ENCODE measurements at places on chromosomes 5 and 9.

DNA sequence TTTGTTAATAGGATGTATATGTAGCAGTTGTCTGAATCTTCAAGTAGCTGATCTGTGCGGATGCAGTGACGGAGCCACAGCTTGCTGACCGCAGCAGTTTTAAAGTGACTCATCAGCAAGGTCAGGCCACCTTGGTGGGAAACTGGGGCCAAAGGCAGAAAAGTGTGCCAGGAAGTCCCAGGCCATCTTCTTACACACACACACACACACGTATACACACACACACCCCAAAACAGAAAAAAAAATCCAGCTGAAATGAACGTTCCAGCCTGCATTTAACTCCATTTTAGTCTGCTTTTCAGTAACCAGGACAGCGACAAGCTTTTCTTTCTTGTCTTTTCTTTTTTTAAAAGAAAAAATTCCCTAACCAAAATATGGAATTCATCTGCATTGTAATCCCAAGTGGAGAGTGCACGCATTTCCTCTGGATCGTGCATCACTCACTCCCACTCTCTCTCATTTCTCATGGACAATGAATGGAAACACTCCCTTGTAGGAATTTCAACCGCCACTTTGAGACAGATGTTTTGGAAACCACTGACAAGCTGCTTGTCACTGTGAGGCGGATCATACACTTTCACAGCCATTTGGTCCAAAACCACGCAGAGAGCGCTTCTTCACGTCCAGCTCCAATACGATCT lies 103.9 kb downstream of the LHFPL2 start:
- no peak for DNase-seq

DNA sequence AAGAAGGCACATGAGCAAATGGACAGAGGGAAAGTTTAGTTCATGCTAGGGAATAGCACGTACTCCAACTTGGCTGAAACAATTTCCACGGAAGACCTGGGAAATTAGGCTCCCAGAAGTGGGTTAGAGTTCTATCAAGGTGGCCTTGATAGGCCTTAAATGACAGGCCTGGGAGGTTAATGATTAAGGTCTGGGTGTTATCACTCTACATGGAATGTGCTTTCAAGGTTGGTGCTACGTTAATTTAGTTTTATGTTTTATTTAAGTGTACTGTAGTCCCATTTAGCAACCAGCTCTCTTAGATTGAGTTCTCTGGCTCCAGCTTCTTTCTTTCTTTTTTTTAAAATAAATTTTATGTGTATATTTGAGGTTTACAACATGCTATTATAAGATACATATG lies 121.4 kb upstream of the MEF2C start:
- DNase-seq, result no peak

- DNase-seq, result no peak
Measured at GRCh38 chr5:1429066-1429465, 16.2 kb downstream of the SLC6A3 start.

DNA sequence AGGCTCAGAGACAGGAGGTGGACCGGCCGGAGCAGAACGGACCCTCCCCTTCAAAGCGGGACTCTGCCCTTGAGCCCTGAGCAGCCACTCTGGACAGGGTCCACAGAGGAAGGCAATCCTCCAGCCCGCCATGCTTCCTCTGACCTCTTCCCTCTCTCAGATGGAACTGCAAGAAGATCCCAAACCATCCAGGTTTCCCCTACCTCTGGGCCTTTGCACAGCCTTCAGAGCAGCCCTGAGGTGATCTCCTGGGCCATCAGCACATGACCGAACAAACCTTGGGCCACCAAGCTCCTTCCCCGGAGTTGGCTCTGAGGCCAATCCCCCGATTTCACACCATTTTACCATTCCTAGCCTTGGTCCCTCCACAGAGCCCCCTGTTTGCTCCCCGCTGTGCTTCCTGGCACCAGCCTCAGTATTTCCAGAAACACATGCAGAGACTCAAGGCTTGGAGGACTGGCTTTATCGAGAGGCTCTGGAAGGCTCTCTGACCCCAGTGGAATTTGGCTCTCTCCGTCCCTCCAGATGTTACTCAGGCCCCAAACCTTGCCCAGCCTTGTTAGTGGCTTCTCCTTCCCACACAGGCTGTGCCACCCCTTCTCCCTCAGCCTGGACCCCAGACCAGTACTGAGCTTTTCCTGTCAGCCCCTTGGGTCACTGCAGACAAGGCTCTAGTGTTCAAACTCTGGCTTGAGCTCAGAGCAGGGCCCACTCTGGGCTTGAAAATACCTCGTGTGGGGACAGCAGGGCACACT lies 48.6 kb upstream of the KCNMB1 start:
- no peak for DNase-seq

DNA sequence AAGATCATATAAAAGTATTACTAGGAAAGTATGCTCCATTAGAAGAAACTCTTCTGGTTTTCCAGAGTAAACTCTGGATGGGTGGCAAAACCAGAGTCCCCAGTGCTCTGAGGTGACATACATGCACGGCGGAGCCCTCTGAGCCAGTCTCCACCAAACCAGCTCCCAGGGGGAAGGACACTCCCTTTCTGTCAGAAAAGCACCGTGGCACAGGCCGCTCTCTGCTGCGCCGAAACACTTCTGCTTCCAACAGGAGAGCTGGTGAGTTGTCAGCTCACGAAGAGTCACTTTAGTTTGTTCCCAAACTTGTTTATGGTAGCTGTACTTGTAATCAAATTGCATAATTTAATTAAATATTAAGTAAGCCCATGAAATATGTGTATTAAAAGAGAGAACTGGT lies 184.6 kb downstream of the CDK5RAP2 start:
- no peak for DNase-seq

- no peak for DNase-seq
Measured at GRCh38 chr5:1764606-1764960, 35.1 kb downstream of the MRPL36 start.

- no peak for DNase-seq
Measured at GRCh38 chr5:149144637-149145036, 3.3 kb downstream of the ABLIM3 start.

GRCh38 chr5:1508659-1509290 lies 15.0 kb downstream of the LPCAT1 start:
- no peak for DNase-seq

DNA sequence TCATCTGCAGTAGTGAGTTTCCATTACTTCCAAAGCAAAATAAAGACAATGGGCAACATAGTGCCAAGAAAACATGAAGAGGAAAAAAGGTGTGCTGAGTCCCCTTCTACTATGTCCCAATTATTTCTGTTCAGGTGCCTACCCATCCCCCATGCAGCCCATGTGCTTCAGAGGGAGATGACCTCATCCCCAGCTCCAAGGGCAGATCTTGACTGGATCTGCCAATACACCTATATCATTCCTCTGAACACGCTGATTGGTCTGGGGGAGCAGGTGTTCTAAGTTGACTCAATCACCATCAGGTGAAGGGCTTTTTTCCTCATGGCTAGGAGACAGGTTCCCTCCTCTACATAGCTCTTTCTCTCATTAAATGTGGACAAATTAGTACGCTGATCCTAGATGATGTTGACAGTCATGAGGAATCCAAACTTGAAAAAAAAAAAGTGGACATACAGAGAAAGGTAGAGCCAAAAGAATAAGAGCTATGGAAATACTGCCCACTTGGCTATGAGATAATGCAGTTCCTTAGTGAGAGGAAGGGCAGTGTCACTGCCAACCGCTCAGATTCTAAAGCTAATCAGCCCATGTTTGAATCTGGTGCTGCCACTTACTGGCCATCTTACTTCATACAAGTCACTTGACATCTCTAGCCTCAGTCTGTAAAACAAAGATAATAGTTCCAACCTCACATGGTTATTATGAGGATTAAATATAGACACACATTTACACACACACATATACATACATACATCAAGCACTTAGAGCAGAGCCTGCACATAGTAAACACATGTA lies 23.1 kb downstream of the PRELID2 start:
- DNase-seq, result no peak

DNA sequence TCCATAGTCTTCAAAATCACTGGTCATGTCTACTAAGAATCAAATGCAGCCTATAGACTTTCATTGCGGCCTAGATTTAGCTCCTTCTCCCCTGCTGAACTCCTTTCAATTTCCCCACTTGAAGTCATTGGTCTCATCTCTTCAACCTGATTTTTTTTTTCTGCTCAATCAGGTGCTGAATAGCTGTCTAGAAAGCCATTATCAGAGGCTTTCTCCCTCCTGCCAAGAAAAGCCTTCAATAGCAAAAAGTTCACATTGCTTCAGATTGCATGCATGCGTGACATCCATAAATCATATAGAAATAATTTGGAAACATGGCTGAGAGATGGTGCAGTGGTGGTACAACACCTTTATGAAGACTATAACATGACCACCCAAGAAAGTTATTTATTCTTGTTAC lies 316.2 kb downstream of the PLK2 start:
- no peak for DNase-seq

DNA sequence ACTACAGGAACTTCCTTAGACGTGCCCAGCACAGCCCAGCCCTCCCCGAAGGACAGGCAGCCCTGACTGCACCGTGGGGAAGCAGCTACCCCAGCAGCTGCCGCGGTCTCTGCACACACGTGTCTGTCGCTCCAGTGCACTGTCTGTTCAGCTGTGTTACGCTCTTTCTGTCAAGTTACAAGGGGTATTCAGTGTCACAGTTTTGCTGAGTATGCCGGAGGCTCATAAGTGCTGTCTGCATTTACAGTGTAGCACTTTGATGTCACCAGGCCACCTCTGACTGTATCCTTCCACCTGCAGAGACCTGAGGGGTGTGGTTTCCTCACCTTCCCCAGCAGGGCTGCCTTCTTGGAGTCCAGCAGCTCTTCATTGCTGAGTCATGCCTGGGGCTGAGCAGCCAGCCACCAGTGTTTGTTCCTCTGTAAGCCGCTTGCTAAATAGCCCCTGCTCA lies 126.8 kb downstream of the EHMT1 start:
- DNase-seq, result no peak

- DNase-seq, result peak; percentile 58
Measured at GRCh38 chr5:34474573-34475021, 181.5 kb upstream of the RAI14 start.

- no peak for DNase-seq
Measured at GRCh38 chr9:129665389-129665775, at the start of gene PRRX2. Gene PRRX2 (plus strand): TSS chr9:129665647. CDS start chr9:129665868, 221 bp downstream.

GRCh38 chr9:93207326-93207814 lies 23.4 kb downstream of the WNK2 start:
- DNase-seq, result no peak

DNA sequence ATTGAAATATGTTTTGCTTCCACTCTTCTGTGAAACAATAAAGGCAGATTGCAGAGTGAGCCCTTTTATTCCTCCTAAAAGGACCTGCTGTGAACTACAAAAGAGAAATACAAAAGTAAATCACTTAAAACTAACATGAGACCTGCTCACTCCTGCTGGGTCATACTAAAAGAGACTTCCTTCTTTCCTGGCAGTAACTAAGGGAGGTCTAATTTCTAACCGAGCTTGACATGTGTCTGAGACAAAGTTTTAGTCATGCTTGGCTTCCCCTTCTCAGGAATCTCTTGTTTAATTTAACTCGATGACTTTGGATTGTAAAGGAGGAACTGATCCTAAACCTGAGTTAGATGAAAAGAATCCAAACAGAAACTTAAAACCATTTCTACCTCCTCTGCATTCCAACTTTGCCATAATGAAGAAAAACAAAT lies 86.4 kb upstream of the CDH6 start:
- no peak for DNase-seq

DNA sequence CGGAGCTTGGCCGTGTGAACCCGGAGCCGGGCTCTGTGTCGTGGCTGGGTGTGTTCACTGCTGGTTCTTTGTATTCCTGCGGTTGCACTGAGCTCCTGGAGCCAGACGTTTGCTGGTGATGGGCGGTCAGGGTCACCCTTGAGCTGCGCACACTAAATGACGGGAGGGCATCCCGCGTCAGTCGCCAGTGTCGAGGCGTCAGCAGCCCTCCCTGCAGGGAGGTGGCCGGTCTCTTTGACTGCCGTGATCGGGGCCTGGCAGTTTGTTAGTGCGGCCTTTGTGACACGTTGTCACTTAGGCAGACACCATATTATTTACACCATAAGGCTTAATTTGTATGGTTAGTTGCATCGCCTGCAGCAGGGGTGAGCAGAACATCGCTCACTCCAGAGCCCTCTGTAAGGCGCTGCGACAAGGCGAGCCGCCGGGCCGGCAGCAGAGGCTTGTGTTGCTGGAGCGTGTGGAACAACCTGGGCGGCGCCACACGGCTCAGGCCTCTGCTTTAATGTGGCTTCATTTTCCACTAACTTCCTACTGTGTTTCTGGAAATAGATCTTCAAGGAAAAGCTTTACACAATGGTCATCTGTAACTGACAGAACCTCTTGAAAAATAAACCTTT lies 8.3 kb downstream of the NDUFS6 start:
- DNase-seq, result no peak

- DNase-seq, result no peak
Measured at GRCh38 chr9:112332977-112333638, at the start of gene PTBP3. Gene PTBP3 (minus strand): TSS chr9:112333619. CDS start chr9:112297865, 35,754 bp downstream.

- DNase-seq, result no peak
Measured at GRCh38 chr5:130805648-130806047, 359.4 kb downstream of the HINT1 start.

GRCh38 chr9:129109537-129109903 lies 1.1 kb downstream of the CRAT start:
- no peak for DNase-seq

- DNase-seq, result no peak
Measured at GRCh38 chr9:17699615-17700330, 120.9 kb downstream of the SH3GL2 start.

- no peak for DNase-seq
Measured at GRCh38 chr5:42989190-42989589, 50.9 kb downstream of the ANXA2R start.

GRCh38 chr5:10827571-10827970 lies 66.5 kb upstream of the DAP start:
- no peak for DNase-seq

- DNase-seq, result no peak
Measured at GRCh38 chr9:127535396-127535795, 76.7 kb upstream of the STXBP1 start.

GRCh38 chr9:112404508-112404932 lies 24.6 kb downstream of the HSDL2 start:
- DNase-seq, result no peak

DNA sequence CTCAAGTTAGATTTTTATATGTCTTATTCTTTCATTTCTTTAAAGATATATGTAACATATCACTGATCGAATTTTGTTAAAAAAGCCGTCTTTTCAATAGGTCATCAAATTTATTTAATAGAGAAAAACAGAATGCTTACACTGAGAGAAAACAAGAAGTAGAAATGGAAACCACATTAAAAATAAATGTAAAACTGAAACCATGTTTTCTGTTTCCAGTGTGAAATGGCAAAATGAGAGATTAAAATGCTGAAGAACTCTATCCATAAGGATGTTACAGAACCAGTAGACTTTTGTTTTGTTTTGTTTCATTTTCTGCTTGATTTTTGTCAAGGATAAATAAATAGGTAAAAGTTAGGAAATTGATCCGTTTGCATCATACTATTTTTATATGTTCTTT lies 210.1 kb downstream of the PRDM9 start:
- DNase-seq, result no peak

DNA sequence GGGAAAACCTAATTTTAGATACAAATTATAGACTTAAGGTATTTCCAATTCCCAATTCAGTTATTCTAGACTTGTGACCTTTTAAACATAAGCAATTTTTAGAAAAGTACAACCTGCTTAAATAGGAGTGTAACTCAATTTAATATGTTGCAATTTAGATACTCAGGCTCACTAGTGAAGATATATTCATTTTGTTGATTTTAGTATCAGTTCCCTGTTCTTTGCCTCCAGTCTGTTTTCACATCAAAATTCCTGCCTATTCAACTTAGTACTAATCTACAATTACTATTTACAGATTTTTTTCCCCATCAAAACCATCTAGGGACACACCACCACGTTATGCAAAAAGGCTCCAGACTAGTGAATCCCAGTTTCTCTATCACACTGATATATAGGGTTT lies 30.4 kb downstream of the PWWP2A start:
- no peak for DNase-seq

- no peak for DNase-seq
Measured at GRCh38 chr5:153798830-153799229, 239.9 kb downstream of the FAM114A2 start.
